ENCODE measurements at places on chromosomes 5 and 9.

DNA sequence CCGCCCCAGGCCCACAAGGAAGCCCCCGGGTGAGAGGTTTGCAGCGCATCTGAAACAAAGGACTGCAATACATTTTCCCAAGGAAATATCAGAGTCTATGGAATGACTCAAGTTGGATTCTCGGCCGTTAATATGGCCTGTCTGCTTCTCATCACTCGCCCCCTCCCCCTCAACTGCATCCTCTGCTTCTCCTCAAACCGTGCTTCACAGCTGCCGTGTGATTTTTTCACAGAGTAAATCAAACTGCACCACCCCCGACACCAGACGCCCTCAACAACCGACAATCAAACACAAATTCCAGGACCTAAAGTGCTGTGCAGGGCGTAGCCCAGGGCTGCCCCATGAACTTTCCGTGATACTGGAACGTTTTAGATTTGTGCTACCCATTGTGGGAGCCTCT, 176.9 kb downstream of the ROR2 start:
- DNase-seq = no peak

DNA sequence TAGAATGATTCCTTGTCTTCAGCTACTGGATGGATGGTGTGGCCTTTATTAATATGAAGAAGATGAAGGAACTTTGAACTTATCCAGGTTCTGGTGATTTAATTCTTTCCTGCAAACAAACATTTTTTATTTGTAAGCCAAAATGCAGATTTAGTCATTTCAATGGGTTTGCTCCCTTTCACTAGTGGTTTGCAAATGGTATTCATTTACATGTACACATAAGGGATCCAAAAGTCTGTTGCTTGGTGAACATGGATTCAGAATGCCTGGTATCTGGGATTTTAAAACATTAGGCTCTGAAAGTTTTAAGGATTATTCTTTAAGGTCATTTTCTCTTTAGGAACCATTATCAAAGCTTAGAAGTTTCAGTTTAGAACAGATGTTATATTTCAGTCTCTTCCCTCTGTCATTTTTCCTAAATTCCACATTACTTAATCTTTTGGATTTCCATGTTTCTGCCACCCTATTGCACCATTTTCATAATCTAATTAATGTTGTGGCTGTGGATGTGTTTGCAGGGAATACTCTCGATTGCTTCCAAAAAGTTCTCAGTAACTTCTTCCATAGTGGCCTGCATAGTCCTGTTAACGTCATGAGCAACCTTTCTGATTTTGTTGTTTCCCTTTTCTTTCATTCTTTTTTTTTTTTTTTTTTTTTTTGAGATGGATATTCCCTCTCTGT, 10.1 kb downstream of the TTC1 start:
- DNase-seq = no peak

DNA sequence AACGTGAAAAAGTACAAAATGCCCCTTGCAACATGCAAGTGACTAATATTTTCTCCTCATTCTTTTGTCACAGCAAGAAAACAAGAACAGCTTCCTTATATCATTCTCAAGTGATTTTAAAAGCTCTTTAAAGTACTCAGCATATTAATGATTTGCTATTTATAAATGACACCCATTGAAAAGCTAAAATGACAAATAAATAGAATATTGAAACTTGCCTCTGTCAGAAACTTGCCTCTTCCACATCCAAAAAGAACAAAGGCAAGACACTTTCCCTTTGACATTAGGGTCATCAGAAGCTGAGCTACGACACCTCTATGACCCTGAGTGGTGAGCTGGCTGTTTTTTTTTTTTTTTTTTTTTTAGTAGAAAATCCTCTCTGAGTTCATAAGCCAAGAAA, 339.6 kb upstream of the ITGA1 start:
- DNase-seq = no peak

- DNase-seq = no peak
These were observed 125.5 kb downstream of the DIRAS2 start for GRCh38 chr9:90517103-90517502.

DNA sequence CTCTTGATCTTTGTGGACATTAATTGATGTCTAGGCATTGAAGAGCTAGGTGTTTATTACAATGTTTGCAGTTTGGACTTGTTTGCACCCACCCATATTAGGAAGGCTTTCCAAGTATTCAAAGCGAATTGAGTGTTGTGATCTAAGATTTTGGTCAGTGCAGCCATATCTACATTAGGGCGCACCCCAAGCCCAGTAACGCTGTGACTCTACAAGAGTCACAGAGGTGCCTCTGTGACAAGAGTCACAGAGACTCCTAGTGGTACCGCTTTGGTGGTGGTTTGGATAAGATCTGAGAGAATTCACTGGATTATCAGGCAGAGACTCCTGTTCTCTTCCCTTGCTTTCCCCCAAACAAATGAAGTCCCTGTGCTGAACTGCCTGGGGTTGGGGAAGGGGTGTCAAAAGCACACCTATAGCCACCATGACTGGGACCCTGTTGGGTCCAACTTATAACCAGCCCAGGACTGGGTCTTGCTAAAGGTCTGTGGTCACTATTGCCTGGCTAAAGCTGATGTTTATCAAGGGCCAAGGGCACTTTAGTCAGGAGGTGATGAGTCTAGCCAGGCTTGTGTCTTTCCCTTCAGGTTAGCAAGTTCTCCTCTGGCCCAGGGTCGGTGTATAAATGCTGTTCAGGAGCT, 114.1 kb upstream of the RIOK2 start:
- DNase-seq = peak; percentile 36

DNA sequence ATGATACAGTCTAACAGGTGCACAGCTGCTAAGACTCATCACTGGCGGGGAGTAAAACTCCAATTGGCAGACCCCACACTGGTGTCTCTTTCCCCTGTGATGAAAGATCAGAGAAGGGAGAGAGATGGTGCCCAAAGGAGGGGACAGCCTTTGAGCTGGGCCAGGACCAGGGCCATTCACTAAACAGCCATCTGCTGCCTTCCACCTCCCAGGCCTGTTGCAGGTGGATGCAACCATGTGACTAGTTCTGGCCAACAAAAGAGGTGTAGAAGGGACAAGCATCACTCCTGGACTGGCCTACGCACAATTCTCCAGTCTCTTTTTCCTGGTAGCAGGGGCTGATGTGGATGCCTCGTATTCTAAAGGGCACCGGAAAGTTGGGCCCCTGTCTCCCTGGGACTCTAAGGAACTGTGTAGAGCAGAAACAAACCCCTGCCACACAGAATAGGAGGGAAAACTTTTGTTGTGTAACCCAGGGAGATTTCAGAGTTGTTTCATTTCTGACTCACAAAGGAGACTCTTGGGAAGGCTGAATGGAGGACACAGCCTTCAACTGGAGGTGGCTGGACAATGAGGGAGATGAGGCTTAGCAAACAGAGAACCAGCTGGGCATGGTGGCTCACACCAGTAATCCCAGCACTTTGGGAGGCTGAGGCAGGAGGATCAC, 26.9 kb downstream of the TNIP1 start:
- no peak for DNase-seq

Data from retina (tissue), 1 donor.